Trophoblast cell (in vitro differentiated cells and primary cell): ENCODE measurements at places on chromosomes 12 and 14.

GRCh38 chr12:19771858-19772257 lies 332.6 kb downstream of the AEBP2 start:
- DNase-seq = no peak

- DNase-seq = no peak
Observed at GRCh38 chr14:34465069-34465859, 3.2 kb upstream of the SPTSSA start.

DNA sequence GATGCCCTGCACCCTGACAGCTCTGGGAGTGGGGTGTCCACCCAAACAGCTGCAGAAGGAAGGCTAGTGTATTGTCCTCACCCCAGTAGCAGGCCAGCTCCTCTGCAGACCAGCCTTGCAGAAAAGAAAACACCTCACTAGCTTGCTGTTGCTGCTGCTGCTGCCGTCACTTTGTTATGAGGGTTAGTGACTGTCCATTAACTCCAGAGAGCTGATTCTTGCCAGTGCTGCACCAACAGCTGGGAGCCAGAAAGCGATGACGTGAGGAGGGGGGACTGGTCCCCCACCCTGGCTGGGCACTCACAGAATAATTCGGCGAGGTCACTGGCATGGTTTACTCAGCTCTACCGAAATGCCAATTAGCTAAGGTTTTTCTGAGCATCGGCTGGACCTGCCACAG lies 2.8 kb downstream of the SYNDIG1L start:
- DNase-seq = no peak

GRCh38 chr12:106289196-106289681 lies 13.3 kb upstream of the TCP11L2 start:
- DNase-seq = no peak

- no peak for DNase-seq
Observed at GRCh38 chr14:88668448-88669116, 105.7 kb downstream of the ZC3H14 start.

- no peak for DNase-seq
Observed at GRCh38 chr14:95951359-95951758, 74.7 kb downstream of the TUNAR start.

DNA sequence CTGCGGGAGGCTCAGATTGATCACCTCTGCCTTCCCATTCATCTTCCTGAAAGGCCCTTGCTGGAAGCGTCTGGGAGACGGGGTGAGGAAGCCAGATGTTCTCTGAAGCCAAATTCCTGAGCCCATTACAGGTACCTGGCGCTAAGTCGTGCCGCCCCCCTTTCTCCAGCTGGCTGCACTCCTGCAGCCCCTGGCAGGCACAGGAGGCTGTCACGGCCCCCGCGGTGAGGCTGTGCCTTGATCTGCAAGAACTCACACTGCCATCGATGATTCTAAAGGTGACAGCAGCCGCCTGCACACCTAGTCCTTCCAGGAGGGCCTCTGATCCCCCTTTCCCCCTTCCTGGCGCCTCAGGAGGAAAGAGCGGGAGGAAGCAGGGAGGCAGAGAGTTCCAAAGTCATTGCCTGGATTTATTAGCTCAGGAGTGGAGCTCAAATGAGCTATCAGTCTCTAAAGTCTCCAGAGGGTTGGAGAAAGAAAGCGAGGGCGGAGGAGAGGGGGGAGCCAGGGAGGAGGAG lies 106.9 kb downstream of the RFLNA start:
- DNase-seq = no peak

DNA sequence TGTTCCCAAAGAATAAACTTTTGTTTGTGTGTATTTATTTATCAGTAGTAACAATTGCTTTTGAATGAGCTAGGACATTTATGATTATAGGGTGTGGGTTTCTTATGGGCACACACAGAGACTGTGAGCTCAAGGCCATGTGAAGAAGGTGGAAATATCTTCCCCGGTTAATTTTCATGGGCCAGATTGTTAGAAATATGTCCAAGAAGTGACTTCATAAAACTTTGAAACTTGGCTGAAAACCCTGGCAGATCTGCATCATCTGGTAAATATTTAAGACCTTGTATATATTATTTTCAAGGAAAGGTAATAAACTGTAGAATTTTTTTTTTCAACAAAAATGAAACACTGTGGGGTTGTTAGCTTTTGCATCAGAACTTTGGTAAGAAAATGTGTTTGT lies 53.5 kb upstream of the RNU6-8 start:
- no peak for DNase-seq

- no peak for DNase-seq
Observed at GRCh38 chr12:101828463-101829196, 2.1 kb downstream of the GNPTAB start.

- peak; percentile 25 for DNase-seq
Observed at GRCh38 chr12:64931981-64932380, 107.5 kb downstream of the TBC1D30 start.

DNA sequence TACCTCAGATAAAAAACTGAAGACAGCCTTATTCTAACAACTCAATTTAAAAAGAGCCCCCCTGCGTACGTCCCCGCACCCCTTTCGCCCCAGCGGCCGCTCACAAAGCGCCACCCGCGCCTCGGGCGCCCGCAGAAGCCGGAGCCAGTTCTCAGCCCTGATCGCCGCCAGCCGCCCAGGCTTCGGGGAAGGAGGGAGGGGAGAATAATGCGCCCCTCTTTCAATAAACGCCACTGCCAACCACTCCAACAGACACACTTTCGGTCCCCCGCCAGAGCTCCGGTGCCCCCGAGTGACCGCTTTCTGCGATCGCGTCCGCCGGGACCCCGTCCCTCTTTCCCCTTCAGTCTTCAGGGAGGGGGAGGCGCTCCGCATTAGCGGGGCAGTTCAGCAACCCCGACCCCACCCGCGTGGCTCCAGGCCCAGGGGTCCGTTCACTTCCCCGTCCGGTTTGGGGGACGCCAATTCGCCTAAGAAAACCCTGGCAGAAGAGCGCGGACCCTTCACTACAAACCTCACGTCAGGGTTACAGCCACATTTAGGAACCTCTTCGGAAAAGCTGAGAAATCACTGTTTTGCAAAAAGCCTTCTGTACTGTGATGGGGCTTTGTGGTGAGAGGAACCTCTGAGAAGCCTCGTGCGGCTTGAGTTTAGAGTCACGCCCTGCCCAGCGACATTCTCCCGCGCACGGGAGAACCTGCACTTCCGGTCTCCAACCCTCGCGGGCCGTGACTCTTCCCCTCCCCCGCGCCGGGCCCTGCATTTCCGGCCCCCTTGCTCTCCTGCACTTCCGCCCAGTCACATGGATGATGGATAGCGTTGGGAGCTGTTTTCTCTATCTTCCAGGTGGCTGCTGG lies 18.7 kb downstream of the FOXG1 start:
- no peak for DNase-seq

DNA sequence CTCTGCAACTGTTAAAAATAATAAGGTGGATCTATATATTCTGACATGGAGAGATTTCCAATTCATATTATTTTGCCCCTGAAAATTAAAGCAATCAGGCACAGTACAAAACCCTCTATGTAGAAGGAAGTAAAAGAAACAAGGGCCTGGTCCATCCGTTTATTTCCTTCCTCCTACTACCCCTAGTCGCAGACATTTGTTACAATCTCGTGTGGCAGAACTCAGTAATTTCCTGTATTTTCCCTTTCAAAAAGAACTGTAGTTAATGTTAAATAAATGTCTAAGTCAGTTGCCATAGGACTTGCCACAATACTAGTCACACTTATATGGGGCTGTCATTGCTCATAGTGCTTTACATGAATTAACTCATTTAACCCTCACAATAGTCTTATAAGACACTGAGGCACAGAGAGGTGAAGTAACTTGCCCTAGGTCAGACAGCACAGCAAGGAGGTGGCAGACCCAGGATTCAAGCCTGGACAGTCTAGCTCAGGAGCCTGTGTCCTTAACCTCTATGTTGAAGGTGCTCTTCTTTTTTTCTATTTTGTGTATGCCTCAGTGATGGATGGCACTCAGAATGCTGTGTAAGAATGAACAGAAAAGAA lies 24.2 kb downstream of the NINJ2 start:
- DNase-seq = no peak

DNA sequence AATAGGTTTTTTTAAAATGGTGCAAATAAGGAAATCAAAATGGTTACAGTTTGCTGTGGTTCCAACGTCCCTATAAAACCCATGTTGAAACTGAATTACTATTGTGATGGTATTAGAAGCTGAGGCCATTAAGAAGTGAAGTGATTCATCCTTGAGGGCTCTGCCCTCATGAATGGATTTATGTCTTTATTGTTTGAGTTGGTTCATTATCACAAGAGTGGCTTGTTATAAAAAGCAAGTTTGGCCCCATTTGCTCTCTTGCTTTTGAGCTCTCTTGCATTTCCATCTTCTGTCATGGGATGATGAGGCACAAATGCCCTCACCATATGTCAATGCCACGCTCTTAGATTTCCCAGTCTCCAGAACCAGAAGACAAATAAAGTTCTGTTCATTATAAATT lies 62.3 kb downstream of the PRKD1 start:
- no peak for DNase-seq

DNA sequence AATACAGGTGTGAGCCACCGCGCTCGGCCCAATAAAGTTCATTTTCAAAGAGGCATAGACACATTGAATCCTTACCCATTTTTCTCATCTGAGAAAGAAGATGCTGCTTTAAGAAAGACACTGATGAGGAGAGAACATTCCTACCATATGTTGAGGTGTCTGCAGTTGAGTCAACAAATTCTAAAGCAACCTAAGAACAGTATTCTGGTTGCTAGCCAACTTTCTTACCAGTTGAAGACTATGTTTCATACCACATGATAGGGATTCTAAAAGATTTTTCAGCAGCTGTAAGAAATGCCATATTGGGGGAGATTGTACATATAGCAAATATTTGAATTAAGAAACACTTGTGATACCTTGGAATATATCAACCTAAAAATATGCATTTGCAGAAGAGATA lies 160.1 kb downstream of the SRGAP1 start:
- DNase-seq = peak; percentile 73

DNA sequence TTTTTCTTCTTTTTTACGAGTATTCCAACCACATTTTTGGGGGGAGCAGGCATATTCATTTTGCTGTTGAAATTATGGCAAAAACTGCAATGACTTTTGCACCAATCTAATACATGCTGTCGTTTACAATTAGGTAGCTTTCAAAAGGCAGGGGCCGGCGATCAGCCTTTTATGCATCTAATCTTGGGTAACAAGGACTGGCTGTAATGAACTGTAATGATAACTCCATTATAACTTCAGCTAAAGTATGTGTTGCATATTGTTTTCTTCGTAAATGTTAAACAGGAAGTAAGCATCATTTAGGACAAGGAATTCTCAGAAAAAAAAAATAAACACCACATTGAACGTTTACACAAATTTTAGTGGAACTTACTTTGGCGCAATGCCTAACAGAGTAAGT lies 30.3 kb upstream of the KLRF1 start:
- DNase-seq = no peak

GRCh38 chr12:46752396-46752795 lies 73.4 kb downstream of the SLC38A4 start:
- no peak for DNase-seq
